GM12892 (cell line): ENCODE measurements at places on chromosomes 2 and 18.

- peak; percentile 22 for DNase-seq
Measured at GRCh38 chr18:905948-906415, 1.3 kb downstream of the ADCYAP1 start.

GRCh38 chr2:24261441-24261840 lies 86.6 kb downstream of the FAM228A start:
- DNase-seq: no peak

GRCh38 chr2:174693344-174693743 lies 70.9 kb downstream of the CHRNA1 start:
- no peak for DNase-seq

DNA sequence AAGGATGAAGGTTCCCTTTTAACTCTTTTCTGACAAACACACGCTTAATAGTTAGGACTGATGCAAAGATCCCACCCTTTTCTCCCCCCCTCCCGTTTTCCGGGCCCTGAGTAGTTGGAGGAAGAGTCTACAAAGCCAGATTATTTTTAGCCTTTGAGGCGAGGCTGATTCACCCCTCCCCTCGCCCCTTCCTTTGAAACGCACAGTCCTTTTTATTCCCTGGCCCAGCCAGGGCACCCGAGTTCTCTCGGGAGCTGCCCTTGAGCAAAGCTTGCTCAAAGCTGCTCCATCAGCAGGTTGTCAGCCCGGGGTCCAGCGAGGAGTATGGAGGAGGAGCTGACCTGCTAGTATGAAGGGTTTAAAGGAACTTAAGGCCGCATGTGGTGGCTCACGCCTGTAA lies 47.1 kb upstream of the SPRED2 start:
- no peak for DNase-seq

DNA sequence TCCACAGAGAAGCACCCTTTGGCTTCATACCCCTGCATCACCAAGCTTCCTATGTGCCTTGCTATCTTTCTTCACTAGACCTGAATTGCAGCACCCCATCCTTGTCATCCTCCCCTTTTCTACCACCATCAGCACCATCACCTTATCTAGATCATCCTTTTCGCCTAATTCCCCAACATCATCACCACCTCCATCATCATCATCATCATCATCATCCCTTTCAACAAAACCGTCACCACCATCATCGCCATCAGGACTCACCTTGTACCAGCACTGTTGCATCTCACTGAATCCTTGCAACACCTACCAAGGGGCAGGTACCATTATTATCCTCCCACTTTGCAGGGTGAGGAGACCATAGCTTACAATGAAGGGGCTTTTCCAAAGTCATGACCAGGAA lies 10.8 kb upstream of the ECEL1 start:
- DNase-seq: no peak

DNA sequence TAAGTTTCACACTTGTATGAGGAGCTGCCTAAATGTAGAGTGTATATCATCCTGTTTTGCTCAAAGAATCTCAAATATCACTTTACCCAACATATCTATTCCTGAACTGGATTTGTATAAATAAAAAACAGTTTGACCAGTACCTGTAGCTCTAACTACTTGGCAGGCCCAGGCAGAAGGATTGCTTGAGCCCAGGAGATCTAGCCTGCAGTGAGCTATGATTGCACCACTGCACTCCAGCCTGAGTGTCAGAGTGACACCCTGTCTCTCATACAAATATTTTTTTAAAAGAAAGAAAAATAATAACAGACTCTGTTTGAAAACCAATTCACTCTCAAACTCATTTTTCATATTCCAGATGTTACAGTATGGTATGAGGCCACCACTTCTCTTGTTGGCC lies 7.7 kb upstream of the LIMS2 start:
- no peak for DNase-seq

- no peak for DNase-seq
Measured at GRCh38 chr2:176293334-176293733, 24.1 kb downstream of the MTX2 start.

GRCh38 chr2:10514273-10514672 lies 66.1 kb upstream of the ODC1 start:
- DNase-seq: no peak

- no peak for DNase-seq
Measured at GRCh38 chr2:12320991-12321641, 395.6 kb upstream of the TRIB2 start.

- DNase-seq: no peak
Measured at GRCh38 chr2:63056107-63057050, 5.7 kb downstream of the OTX1 start.

DNA sequence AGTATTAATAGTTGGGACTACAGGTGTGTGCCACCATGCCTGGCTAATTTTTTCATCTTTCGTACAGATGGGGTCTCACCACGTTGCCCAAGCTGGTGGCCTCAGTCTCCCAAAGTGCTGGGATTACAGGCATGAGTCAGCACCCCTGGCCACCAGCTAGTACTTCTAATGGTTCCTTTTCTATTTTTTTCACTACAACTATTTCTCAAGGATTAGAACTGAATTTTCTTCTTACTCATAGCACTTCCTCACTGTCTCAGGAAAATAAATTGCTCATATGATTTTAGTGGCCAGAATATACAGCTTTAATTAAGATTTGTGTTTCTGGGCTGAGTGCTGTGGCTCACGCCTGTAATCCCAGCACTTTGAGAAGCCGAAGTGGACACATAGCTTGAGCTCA lies 43.2 kb upstream of the SOS1 start:
- DNase-seq: no peak

DNA sequence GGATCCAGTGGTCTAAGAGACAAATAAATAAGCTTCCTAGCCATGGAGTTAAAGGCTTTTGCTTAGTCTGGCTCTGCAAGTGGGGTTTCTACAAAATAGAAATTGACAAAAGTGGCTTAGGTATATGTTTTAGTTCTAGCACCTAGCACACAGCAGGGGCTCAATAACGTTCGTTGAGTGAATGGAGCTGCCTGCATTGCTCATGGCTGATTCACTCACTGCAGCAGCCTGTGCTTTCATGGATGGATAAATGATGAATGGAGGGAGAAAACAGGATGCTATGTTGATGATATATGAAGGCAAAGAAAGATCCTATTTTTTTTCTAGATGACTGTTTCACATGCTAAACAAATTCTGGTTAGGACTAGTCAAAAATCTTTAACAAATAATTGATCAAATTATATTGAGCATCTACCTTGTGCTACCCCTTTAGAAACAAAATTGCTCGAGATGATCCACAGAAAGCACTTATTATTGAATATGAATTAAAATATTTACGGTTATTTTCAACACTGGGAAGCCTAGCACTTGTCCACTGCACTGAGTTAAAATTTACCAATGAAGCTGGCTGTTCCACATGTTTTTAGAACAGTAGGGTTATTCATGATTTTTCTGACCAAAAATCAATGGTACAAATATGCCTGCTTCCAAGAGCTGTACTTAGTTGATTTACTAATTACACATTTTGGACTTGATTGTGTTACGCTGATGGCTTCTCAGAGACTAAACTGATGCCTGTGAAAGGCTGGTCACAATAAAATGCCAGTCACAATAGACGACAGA lies 39.6 kb downstream of the HDHD2 start:
- no peak for DNase-seq

GRCh38 chr2:154331784-154332183 lies 366.7 kb upstream of the KCNJ3 start:
- no peak for DNase-seq

GRCh38 chr2:45432406-45432805 lies 178.7 kb downstream of the SRBD1 start:
- no peak for DNase-seq

DNA sequence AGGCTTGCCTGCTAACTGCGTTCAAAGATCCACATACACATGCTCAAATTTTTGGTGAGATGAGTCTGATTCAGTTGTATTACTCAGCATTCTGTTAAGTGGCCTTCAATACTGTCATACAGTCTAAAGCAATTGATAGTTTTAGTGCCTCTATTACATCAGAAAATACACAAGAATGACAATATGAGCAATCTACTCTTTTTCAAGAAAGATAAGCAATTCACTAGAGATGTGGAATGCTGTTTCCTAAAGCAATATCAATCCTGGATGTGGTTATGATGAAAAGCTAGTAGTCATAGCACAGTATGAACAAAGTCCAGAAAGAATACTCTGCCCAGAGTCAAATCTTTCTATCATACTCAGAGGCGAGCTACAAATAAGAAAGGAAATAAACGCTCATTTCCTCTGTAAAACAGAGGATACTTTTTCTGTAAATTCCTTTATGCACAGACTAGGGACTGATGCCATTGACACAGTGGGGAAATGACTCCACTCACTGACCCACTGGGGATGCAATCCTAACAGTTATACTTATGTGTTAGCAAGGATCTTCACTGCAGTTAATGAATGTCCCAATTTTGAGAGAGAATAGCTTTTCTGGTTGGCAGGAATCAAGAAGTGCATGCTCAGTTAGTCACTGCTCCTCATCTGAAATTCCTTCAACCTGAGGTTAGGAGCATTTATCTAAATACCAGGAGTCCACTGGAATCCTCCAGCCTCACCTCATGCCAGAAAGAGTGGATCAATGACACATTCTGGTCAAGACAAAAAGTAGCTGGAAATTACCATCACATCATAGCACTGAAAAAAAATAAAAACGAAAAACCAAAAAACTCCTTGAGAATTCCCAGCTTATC lies 83.3 kb downstream of the PDE11A start:
- no peak for DNase-seq

DNA sequence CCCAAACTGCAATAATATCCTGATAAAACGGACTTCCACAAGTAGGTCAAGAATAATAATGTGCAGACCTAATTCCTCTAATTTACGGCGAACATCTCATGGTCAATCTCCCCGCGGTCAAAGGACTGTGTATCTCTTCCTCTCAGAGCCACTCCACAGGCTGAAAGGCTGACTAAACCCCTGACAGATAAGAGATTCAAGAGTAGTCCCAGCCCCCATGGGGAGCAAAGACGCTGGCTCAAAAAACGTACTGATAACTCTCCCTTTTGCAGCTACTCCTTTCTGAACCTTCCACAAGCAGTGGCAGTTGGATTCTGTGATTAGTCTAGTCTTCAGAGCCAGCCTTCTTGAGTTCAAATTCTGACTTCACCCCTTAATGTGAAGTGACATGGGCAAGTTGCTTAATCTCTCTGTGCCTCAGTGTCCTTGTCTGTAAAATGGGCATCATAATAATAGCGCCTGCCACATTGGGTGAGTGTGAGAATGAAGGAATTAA lies 19.7 kb upstream of the IL18R1 start:
- no peak for DNase-seq

DNA sequence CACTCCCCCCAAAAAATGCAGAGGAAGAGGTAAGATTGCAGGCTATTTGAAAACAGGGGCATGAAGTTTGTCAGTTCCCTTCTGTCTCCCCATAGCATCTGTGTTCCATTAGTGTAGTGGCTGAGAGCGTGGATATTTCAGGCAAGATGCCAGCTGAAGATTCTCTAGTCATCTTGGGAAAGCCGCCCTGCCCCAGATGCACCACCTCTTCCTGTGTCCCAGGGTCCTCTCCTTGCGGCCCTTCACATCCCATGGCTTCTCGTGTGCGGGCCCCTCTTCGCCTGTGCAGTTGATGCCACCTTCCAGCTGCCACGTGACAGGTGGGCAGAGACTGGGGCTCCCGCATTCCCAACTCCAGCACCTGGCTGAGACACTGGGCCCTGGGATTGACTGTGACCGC lies 16.1 kb downstream of the TMEM127 start:
- no peak for DNase-seq

DNA sequence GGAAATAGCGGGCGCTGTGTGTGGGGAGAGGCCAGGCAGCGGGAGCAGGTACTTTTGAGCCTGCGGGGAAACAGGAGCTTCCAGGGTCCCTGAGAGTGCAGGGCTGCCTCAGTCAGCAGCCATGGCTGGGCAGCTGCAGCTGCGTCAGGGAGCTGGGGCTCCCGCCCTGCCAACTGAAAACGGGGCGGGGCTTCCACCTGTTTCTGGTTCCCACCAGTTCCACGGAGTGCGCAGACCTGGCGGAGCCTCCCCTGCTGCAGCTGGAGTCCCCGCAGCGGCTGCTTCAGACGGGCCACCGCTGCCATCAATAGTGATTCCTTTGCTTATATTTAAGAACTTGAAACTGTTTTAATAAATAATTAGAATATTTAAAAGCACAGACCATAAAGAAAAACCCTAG lies 30.6 kb upstream of the RPRM start:
- no peak for DNase-seq

- no peak for DNase-seq
Measured at GRCh38 chr18:5588529-5588928, 44.7 kb upstream of the EPB41L3 start.

DNA sequence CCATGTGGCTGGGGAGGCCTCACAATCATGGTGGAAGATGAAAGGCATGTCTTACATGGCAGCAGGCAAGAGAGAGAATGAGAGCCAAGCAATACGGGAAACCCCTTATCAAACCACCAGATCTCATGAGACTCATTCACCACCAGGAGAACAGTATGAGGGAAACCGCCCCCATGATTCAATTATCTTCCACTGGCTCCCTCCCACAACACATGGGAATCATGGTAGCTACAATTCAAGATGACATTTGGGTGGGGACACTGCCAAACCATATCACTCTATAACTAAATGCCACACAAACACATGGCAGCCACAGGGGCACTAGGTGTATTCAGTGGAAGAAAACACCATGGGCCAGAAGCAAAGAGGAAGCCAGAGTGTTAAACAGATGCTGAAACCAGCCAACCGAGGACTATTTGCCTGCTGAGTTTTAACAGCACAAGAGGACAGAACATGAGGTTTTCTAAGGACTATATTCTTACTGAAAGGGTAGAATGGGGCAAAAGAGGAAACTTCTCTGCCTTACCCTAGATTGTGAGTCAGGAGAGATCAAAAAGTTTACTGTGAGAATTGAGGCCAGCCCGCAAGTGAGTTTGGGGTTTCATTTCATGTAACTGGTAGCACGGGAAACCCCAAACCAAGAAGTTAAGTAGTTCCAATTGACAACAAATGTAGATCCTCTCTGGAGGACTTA lies 49.2 kb downstream of the SIGLEC15 start:
- peak; percentile 18 for DNase-seq

DNA sequence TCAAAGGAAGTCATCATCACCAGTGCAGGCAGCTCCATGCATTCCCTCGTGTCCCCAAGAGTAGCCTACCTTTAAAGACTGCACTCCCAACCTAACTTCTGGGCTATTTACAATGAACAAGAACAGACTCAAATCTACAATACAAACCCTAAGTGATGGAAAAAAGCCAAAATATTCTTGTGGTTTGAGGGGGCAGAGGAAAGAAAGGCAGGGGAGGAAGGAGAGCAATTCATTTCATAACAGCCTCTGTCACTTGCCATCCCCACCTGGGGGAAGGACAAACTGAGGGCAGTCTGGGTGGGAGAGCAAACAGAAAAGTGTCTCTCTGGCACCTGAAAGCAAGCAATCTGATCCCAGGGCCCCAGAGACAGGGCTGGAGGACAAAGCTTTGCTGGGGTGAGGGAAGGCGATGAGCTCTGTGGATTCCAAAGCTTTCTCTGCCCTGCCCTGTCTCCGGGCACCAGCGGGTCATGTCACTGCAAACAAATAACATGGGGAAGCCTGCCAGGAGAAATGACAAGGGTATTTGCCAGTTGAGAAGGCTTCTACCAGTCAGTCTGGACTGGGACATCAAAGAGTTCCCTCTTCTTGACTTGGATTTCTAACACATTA lies 528.0 kb upstream of the TNP1 start:
- DNase-seq: no peak

GRCh38 chr2:239381709-239382134 lies 19.1 kb downstream of the HDAC4 start:
- DNase-seq: peak; percentile 67
